ENCODE measurements at places on chromosomes 6 and 20. TPM values are rescaled to one million over a fixed set of nuclear protein-coding genes. Genes with fewer than 3 reads are reported as not detected.
A peak's percentile ranks its signal among the peaks of the same experiment; 100 is the strongest.

The IPCEF1 gene
- total RNA-seq = 0.34 TPM

The RSPH9 gene
- 0.41 TPM for total RNA-seq

GRCh38 chr6:144659202-144660182, 374.4 kb downstream of the UTRN start:
- peak; percentile 32 for DNase-seq

GRCh38 chr6:142907544-142907943, 37.4 kb downstream of the HIVEP2 start:
- no peak for DNase-seq

- no peak for DNase-seq
Observed at GRCh38 chr20:47887477-47888080, 102.3 kb upstream of the SULF2 start.

- no peak for DNase-seq
Observed at GRCh38 chr20:22836877-22837276, 198.2 kb upstream of the SSTR4 start.

Measured in kidney epithelial cell (primary cell).